Heart left ventricle (tissue), 16 donors: ENCODE measurements at places on chromosomes 1 and 21. TPM values are rescaled to one million over a fixed set of nuclear protein-coding genes. Genes with fewer than 3 reads are reported as not detected.

LRRC3 gene
- 2.6 TPM for total RNA-seq

EPHA10 gene
- 0.12 TPM for total RNA-seq

OR10K2 gene
- total RNA-seq = not detected

APCS gene
- not detected for total RNA-seq

LHX8 gene
- total RNA-seq = not detected

TCHH gene
- 0.05 TPM for total RNA-seq

PDPN gene
- 41.8 TPM for total RNA-seq

ATP6V1G3 gene
- total RNA-seq = not detected

MUL1 gene
- total RNA-seq = 35.6 TPM

TNNI3K gene
- 92.9 TPM for total RNA-seq

IFT25 gene
- 9.4 TPM for total RNA-seq

SLAMF6 gene
- 3.8 TPM for total RNA-seq

KRTAP19-1 gene
- total RNA-seq = not detected

RIPPLY3 gene
- not detected for total RNA-seq

UBASH3A gene
- total RNA-seq = not detected

SNAP47 gene
- total RNA-seq = 106 TPM

FCRL6 gene
- 0.21 TPM for total RNA-seq

LMX1A gene
- total RNA-seq = not detected

HPCA gene
- total RNA-seq = not detected

RASSF5 gene
- total RNA-seq = 5.5 TPM

MAP1LC3C gene
- total RNA-seq = not detected

OR2T35 gene
- not detected for total RNA-seq

NHLH2 gene
- not detected for total RNA-seq

GREM2 gene
- total RNA-seq = not detected

YBX1 gene
- total RNA-seq = 788 TPM

IVL gene
- total RNA-seq = not detected

MKNK1 gene
- total RNA-seq = 32.4 TPM

AGBL4 gene
- total RNA-seq = 0.40 TPM

NFIA gene
- 98.5 TPM for total RNA-seq

PROK1 gene
- total RNA-seq = 0.40 TPM

FGR gene
- total RNA-seq = 14.3 TPM

NR1I3 gene
- not detected for total RNA-seq

SYDE2 gene
- total RNA-seq = 25.2 TPM
